ENCODE measurements at places on chromosomes 7 and 10.

- H3K36me3 ChIP-seq = no peaks in the 10 kb centered on the region
- H3K4me3 ChIP-seq = no peak overlapping the region
- H3K27ac ChIP-seq = no peak overlapping the region
- H3K27me3 ChIP-seq = no peaks in the 10 kb centered on the region
Observed at GRCh38 chr10:52961323-52961722, 188.7 kb upstream of the MBL2 start.

DNA sequence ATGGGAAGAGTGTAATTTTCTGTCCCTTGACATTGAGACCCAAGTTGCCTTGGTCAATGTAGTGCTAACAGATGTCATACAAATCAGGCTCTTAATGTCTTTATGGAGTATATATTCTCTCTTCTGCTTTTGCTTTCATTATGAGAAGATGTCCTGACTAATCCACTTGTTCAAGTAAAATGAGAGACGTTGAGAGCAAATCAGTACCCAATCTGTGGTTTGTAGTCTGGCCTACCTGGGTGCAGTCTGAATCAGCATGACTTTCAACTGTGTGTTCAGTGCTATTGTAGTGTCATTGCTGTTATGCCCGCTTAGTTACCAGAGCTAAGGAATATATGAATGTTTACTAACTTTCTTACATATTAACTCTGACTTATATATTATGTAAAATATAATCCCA, 612.4 kb downstream of the ANKRD7 start:
- H3K27me3 ChIP-seq = no peaks in the 10 kb centered on the region
- H3K36me3 ChIP-seq = no peaks in the 10 kb centered on the region
- no peaks in the 10 kb centered on the region for H3K4me1 ChIP-seq
- no peak for DNase-seq
- H3K4me3 ChIP-seq = no peak overlapping the region

GRCh38 chr10:28363376-28363775, 60.5 kb upstream of the MPP7 start:
- H3K27ac ChIP-seq = no peak overlapping the region
- H3K36me3 ChIP-seq = no peaks in the 10 kb centered on the region
- DNase-seq = no peak
- no peaks in the 10 kb centered on the region for H3K27me3 ChIP-seq
- no peak overlapping the region for H3K4me3 ChIP-seq
- H3K4me1 ChIP-seq = no peaks in the 10 kb centered on the region

DNA sequence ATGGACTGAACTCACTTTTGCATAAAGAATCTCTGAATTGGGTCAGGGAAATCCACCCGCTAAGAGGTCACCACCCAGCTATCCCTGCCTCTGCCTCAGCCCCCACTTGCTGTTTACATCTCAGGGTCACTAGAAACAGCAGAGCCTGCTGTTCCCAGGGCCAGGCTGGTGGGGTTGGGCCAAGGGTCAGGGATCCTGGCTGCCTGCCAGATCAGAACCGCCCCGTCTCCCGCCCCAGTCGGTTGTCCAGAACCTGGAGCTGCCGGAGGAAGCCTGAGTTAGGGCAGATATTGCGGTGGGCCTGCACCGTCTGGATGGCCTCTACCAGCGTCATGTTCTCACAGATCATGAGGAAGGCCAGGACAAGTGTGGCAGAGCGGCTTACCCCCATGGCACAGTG, 17.0 kb upstream of the SAMD8 start:
- no peak overlapping the region for H3K4me3 ChIP-seq
- H3K4me1 ChIP-seq = no peaks in the 10 kb centered on the region
- no peaks in the 10 kb centered on the region for H3K36me3 ChIP-seq
- no peaks in the 10 kb centered on the region for H3K27me3 ChIP-seq
- DNase-seq = no peak

DNA sequence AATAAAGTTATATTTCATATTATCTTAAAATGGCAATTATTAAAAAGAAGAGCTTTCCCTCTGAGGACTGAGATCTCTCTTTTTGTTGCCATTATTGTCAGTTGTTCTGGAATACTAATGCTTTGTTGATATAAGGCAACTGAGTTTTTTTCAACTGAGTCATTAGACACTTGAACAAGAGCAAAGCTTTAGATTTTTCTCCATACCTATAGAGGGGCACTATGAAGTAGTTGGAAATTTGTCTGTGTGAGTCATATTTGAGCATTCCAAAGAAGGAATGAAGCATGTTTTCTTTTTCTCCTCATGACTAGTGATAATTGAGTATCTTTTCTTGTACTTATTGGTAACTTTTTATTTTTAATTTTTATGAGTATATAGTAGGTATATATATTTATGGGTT, 24.5 kb downstream of the RPA3 start:
- no peak overlapping the region for H3K27ac ChIP-seq
- no peak overlapping the region for H3K4me3 ChIP-seq
- H3K36me3 ChIP-seq = no peaks in the 10 kb centered on the region
- no peaks in the 10 kb centered on the region for H3K27me3 ChIP-seq
- no peak for DNase-seq
- peaks cover 13% of the 10 kb centered on the region for H3K4me1 ChIP-seq

GRCh38 chr10:17028798-17029197, 100.8 kb downstream of the CUBN start:
- DNase-seq = no peak
- H3K4me1 ChIP-seq = peaks cover 28% of the 10 kb centered on the region
- H3K27me3 ChIP-seq = no peaks in the 10 kb centered on the region
- H3K4me3 ChIP-seq = no peak overlapping the region
- no peaks in the 10 kb centered on the region for H3K36me3 ChIP-seq

Data from ascending aorta (tissue), 2 donors.